ENCODE measurements at places on chromosomes 7 and 10.
A peak's percentile ranks its signal among the peaks of the same experiment; 100 is the strongest.

- DNase-seq: peak; percentile 70
These were observed 2.2 kb downstream of the ZDHHC4 start for GRCh38 chr7:6579446-6579845.

GRCh38 chr10:62016623-62017490, 115.4 kb downstream of the ARID5B start:
- DNase-seq: no peak

DNA sequence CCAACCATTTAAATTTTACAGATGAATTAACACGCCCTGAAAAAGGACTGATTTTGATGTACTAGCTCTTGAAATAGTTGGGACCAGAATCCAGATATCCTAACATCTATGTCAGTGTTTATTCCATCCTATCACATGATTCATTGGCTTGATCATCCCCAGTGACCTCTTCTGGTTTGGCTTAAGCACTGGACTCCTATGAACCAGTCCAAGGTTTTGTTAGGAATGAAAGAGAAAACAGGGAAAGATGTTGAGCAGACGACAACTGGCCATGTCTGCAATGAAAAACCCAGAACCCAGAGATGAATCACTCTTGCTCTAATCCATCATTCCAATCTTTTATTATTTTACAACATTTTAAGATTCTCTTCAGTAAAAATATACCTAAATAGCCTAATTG, 1080.9 kb downstream of the SORCS1 start:
- DNase-seq: no peak

GRCh38 chr7:132075515-132075914, 500.8 kb downstream of the PLXNA4 start:
- no peak for DNase-seq

DNA sequence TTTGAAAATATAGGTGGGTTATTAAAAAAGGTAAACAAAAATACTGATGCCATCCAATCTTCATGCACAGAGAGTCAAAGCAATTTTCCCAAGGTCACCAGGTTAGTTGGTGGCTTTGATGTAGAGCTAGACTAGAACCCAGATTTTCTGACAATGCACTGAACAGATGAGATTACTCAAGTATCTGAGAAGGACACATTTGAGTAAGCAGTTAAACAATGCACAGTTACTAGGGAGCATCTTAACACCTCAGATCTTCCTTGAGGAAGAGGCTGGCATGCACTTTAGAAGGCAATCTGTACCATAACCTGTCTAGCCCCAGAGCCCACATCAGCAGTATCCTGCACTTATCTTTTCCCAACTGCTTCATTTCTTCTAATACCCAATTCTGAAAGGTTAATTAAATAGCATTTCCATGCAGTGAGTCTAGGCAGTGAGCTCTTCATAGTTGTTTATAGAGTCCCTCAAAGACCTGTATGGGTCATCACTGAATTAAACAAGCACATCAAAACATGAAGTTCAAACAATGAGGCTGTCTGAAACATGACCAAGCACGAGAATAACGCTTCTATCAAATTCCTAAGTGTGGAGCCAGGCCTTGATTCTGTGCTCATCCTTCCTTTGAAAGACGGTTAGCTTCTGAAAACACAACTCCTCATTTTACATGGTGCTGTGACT, 38.2 kb upstream of the ANK3 start:
- no peak for DNase-seq

GRCh38 chr10:17980846-17981565, 29.3 kb downstream of the SLC39A12 start:
- DNase-seq: no peak

- no peak for DNase-seq
These were observed 233.8 kb upstream of the PRKCQ start for GRCh38 chr10:6813856-6814255.

DNA sequence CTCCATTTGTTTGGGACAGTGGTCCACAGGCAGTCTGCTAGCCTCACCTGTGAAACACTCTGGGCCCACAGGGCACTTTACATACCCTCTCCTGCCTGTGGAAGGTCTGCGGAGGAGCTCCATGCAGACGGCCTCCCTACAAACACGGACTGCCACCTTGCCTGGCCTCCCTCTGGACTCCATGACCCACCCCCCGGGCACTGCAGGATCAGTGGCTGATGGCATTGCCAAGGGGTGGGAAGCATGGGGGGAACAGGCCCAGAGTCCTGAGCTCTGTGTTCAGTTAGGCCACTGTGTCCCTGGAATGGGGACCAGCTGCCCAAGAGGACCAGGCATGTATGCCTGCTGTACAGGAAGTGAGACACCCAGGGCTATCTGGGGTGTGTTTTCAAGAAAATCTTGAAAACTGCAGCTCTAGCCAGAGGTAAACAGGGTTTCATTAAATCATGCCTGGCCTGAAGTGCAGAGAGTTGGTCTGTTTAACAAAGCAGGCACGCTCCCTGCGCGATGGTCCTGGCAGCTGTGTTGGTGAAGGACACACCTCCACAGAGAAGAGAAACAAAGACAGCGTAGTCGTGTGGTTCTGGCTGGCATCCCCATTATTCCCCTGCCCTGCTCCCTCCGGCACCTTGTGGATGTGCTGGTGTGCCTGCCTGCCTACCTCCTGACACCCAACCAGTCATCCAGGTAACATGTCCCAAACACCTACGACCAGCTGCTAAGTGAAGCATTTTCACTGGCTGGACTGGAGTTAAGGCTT, 470.8 kb upstream of the ZMIZ1 start:
- DNase-seq: no peak

GRCh38 chr7:17963281-17963680, 23.0 kb upstream of the SNX13 start:
- no peak for DNase-seq
